ENCODE measurements at places on chromosomes 6 and 20.

- no peak for DNase-seq
Observed at GRCh38 chr6:16157492-16157891, 28.6 kb downstream of the MYLIP start.

- DNase-seq = no peak
Observed at GRCh38 chr6:138806889-138807288, 11.0 kb downstream of the ECT2L start.

DNA sequence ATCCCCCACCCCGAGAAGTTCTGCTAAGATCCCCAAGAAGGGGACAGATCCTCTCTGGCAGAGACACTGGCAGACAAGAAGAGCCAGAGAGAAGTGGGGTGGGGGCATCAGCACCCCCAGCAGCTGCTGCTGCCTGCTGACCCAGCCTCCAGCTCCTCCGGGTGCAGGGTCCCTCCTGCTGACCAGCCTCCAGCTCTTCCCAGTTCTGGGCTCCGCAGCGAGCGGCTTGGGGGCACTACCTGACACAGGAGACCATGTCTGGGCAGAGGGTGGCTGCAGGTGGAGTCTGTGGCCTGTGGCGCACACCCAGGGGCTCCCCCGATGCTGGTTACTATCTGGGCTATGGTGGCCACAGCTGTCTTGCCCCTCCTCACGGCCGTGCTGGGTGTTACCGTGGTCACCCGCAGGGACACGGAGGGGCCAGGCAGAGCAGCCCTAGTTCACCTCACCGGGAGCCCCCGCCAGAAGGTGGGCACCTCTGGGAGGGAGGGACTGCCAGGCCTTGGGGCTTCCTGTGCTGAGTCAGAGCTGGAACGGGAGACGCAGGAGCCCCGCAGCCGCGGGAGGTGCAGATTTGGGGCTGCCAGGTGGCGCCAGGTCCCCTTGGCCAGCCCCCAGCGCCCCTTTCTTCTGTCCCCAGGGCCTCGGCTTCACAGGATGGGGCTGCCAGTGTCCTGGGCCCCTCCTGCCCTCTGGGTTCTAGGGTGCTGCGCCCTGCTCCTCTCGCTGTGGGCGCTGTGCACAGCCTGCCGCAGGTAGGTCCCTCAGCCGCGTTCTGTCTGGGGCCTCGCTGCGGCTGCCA is 630 bp downstream of the LIME1 start:
- DNase-seq = no peak

- no peak for DNase-seq
Observed at GRCh38 chr6:39428152-39428551, 105.7 kb upstream of the KCNK16 start.

DNA sequence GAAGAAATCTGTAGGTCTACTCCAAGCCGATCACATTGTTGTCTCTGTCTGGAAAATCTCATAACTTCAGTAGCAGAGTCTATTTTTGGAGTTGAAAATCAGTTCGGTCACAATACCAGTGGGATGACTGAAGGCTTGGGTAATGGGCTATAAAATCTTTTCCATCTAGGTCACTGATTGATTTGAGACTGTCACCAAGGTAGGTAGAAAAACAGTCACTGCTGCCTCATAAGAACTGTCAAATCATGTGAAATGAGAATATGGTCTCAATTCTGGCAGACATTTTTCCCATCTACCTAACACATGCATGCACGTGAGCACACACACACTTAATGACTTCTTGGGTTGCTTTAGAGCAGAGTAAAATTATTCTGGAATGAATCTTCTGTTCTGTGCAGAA is 1162.8 kb upstream of the CITED2 start:
- no peak for DNase-seq
